ENCODE measurements at places on chromosomes 6 and 20.

DNA sequence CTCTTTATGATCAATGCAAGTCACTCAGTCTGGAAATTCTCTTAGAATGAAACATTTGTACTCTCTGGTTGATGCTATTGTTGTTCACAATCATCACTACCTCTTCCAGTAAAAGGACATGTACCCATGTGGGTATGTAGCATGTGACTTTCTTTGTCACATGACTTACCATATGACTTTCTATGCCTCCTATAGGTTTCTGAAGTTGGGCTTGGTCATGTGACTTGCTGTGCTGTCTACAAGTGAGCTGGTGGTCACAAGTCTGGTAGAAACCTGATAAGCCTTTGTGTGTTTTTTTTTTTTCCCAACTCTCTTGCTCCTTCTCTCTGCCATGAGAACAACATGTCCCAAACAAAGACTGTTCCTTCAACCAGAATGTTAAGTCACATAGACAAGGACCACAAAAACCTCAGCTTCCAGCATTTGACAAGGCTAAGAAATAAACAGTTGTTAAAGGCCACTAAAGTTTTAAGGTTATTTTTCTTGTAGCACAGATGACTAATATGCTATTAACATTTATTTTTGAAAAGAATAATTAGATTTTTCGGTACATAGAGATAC is 379.2 kb upstream of the SLC35B3 start:
- no peak for DNase-seq

GRCh38 chr6:113871975-113872374 is 14.8 kb downstream of the MARCKS start:
- no peak for DNase-seq

DNA sequence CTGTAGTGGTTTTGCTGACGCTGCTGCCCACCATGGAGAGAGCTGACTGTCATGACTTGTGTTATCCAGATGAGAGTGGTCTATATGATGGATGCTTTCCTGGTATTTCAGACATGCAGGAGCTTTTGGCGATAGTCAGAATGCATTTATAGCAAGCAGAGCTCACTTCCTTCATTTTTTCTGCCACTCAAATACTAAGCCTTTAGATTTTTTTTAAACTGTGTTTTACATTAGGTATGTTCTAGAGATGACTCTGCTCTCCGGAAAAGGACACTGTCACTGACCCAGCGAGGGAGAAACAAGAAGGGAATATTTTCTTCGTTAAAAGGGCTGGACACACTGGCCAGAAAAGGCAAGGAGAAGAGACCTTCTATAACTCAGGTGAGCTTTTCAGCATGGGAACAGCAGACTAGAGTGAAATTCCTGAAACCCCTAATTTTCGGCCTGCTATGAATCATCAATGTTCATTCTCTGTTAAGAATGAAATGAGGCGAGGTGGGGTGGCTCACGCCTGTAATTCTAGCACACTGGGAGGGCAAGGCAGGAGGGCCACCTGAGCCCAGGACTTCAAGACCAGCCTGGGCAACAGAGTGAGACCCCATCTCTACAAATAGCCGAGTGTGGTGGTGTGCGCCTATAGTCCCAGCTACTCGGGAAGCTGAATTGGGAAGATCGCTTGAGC is 98.6 kb upstream of the CLDN20 start:
- no peak for DNase-seq

GRCh38 chr6:131574133-131574532 is 1.1 kb downstream of the ARG1 start:
- DNase-seq = no peak

DNA sequence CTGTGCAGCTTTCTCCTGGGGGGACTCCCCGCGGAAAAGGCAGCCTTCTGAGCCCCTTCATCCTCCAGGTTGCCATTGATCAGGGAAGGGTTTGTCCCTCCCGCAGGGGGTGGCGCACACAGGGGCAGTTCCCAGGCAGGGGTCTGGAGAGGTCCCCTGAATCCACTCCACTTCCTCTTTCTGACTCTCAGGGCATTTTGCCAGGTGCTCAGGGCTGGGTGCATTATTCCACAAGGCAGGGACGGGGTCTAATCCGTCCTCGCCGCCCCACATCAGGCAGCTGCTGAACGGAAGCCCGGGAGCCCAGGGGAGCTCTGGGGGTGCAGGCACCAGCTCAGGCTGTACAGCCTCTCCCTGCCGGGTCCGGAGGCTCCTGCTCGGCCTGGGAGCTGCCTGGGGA is 180.9 kb downstream of the TTLL2 start:
- no peak for DNase-seq

DNA sequence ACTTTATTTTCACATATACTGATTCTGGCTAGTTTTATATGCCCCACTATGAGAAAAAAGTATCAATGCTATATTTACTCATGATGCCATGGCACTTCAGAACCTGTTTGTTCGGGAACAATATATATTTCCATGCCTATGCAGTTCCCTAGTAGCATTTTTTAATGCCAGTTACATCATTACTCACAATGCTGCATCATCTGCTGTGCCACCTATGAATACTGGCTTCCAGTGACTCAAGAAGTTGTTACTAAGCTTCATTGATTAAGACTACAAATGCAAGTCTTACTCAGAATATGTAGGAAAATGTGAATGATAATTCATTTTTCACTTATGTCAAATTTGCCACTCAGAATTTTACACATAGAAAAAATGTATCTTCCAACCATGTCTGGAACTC is 97.9 kb downstream of the MAFB start:
- DNase-seq = no peak

DNA sequence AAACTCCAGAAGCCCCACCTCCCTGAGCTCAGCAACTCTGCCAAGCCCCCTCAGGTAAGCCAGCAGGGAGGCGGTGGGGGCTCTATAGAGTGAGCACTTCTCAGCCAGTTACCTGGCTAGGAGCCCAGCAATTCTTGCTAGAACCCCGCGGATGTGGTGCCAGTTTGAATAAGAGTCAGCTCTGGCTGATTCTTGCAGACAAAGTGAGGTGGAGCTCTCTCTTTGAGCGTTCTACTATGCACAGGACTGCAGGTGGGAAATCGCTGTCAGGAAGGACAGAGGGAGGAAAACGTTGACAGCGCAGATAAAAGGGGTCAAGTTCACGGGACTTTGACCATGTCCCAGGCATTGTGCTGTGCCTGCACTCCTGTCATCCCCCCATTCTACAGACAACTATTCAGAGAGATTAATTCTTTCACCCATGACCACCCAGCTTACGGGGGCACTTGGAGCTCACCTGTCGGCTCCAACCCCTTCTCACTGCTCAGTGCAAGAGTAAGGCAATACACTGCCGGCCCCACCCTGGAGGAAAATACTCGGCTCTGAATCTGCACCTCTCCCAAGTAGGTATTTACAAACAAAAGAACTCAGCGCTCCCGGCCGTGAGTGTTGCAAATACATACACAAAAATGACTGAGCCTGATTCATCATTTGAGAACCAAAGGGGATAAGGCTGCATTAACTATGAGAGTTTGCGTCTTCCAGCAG is 92.9 kb downstream of the ANKRD60 start:
- no peak for DNase-seq

- peak; percentile 24 for DNase-seq
Measured at GRCh38 chr6:142210606-142211005, 63.5 kb downstream of the VTA1 start.

GRCh38 chr6:163667372-163668060 is 253.0 kb downstream of the QKI start:
- DNase-seq = peak; percentile 35

GRCh38 chr20:22826306-22827230 is 208.5 kb upstream of the SSTR4 start:
- no peak for DNase-seq

DNA sequence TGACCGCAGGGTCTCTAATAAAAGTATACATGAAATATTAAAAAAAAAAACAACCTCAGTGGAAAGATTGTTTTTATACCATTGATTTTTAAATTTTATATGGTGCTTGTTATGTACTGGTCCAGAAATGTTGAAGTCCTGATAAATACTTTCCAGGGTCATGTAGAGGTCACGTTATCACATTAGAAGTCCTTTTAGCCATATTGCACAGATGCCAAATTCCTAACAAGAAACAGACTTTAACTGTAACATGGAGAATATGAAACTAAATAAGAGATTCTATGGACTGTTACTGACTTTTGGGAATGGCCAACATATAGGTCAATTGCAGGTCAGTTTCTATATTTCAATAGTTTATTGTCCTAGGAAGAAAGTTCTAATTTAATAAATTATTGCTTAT is 89.0 kb downstream of the ADGRB3 start:
- DNase-seq = no peak

DNA sequence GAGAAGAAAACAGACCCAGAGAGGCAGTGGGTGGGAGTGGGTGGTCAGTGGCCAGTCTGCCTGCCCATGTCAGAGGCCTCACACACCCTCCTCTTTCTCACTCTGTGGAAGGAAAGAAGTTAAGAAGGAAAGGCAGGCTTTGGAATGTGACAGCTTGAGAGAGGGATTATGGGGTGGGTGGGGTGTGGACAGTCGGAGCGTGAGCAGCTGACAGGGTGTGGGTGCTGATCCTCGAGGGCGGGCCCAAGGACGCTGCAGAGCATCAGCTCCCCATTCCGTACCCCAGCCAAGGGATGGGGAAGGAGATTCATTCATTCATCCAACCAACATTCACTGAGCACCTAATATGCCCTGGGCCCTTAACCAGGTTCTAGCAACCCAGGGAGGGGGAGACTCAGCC is 4.8 kb downstream of the TGM6 start:
- DNase-seq = no peak

- DNase-seq = no peak
Measured at GRCh38 chr6:63452125-63452524, 120.2 kb upstream of the LOC128125822 start.

GRCh38 chr6:92341201-92341600 is 1078.2 kb downstream of the EPHA7 start:
- no peak for DNase-seq

GRCh38 chr20:19540392-19540791 is 217.7 kb upstream of the RIN2 start:
- no peak for DNase-seq

DNA sequence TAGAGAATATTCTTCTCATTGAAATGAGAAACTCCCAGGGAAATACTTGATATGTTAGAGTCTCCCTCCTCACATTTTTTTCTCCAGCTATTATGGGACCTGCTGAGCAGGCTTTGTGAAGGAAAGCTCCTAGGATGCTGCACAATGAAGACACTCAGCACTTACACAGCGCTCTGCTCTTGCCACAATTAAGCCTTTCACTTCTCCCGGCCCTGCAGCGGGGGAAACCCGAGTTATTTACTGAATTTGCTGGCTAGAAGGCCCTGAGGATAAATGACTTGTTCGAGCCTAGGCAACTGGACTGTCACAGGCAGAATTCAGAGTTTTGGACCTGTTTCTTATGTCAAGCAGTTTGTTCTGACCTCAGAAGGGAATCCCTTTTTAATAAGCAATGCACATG is 102.0 kb downstream of the MAP3K7 start:
- DNase-seq = no peak

DNA sequence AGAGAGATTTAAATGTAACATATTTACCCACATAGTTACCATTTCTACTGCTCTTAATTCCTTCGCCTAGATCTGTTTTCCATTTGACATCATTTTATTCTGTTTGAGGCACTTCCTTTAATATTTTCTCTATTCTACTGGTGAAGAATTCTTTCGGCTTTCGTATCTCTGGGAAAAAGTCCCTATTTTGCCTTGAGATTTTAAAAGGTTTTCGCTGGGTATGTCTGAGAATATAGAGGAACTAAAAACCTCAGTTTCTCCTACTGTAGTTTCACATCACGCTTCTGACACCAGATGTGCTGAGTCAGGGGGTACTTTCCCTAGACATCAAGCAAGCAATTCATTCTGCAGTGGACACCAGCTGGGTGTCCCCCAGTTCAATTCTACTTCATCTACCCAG is 61.7 kb downstream of the E2F3 start:
- DNase-seq = no peak

DNA sequence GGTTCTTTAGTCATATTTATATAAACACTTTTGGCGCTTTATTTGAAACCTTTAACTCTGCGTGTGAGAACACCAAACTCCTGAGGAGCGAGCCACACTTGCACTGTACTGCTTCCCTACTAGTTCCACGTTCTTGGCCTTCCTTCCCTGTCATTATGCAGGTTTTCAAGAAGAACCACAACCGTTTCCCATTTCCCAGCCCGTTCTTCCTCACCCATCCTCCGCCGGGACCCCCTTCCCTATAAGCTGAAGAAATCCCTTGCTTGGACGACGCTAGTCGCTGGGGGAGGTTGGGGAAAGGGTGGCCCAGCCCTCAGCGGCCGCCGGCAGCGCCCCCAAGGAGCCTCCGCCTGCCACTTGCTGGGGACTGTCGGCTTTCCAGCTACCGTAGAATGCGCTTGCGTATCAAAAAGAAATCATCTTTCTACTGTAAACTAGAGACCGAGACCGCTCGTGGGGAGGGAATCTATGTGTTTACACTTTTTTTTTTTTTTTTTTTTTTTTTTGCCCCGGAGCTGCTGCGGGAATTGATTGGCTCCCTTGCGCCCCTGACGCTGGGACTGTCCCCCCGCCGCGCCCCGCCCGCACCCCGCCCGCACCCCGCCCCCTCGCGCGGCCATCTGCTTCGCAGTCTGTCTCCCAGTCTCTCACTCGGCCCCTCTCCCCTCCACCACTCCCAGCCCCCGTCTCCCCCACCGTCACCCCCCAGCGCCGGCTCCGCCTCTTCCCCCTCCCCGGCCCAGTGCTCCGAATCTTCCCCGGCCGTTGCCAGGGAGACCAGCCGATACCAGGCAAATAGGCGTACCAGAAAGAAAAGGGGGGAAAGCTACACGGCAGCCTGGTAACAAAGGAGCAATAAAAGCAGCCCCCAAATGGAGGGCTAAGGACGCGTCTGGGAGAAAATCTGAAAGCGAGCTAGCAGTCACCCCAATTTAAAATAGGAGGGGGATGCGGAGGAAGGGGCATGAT is 2.3 kb upstream of the MARCKS start:
- DNase-seq = peak; percentile 80

GRCh38 chr20:35604449-35604747 is 11.2 kb upstream of the SPAG4 start:
- no peak for DNase-seq

Measured in astrocyte of the spinal cord (primary cell).